ENCODE measurements at places on chromosomes 7 and 10.

GRCh38 chr7:295155-296154 is 5.5 kb downstream of the FOXL3 start:
- H3K36me3 ChIP-seq, result no peaks in the 10 kb centered on the region
- no peak overlapping the region for H3K4me3 ChIP-seq
- H3K27me3 ChIP-seq, result peaks cover 33% of the 10 kb centered on the region
- DNase-seq, result no peak

DNA sequence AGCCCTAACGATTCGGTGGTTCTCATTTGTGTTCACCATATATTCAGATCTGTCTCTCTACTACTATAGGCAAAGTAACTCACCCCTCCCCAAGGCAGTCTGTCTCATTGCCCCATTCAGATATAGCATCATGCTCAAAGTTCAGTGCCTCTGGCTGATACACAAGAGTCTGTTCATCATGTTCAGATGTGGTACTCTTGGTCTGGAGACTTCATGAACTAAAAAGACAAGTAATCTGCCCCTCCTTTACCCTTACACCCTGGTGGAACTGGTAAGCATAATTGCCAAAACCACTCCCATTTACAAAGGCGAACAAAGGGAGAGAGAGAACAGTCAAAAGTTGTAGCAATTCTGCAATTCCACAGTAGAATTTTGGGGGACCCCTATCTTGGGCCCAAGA is 29.9 kb downstream of the UMAD1 start:
- H3K36me3 ChIP-seq, result no peaks in the 10 kb centered on the region
- H3K4me3 ChIP-seq, result no peak overlapping the region
- no peak overlapping the region for H3K27ac ChIP-seq
- H3K4me1 ChIP-seq, result no peaks in the 10 kb centered on the region
- no peak for DNase-seq

- no peaks in the 10 kb centered on the region for H3K36me3 ChIP-seq
- no peak overlapping the region for H3K27ac ChIP-seq
- H3K4me3 ChIP-seq, result no peak overlapping the region
- H3K27me3 ChIP-seq, result no peaks in the 10 kb centered on the region
Observed at GRCh38 chr7:79555571-79555970, 102.1 kb upstream of the MAGI2 start.

- no peak overlapping the region for H3K27ac ChIP-seq
- H3K4me1 ChIP-seq, result no peaks in the 10 kb centered on the region
Observed at GRCh38 chr10:10520491-10521385, 496.9 kb upstream of the CELF2 start.

DNA sequence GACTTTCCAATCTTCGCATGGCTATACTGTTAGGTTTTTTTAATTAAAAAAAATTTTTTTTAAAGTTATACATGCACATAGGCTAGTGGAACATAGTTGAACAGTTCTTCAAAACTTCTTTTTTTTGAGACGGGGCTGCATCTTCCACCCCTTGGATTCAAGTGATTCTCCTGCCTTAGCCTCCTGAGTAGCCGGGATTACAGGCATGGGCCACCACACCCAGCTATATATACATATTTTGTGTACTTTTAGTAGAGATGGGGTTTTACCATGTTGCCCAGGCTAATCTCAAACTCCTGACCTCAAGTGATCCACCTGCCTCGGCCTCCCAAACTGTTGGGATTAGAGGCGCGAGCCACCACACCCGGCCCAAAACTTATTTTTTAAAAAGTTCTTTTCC is 17.3 kb downstream of the ZNF777 start:
- H3K27ac ChIP-seq, result no peak overlapping the region
- no peak overlapping the region for H3K4me3 ChIP-seq
- H3K27me3 ChIP-seq, result no peaks in the 10 kb centered on the region
- no peak for DNase-seq
- H3K36me3 ChIP-seq, result peaks cover 26% of the 10 kb centered on the region

DNA sequence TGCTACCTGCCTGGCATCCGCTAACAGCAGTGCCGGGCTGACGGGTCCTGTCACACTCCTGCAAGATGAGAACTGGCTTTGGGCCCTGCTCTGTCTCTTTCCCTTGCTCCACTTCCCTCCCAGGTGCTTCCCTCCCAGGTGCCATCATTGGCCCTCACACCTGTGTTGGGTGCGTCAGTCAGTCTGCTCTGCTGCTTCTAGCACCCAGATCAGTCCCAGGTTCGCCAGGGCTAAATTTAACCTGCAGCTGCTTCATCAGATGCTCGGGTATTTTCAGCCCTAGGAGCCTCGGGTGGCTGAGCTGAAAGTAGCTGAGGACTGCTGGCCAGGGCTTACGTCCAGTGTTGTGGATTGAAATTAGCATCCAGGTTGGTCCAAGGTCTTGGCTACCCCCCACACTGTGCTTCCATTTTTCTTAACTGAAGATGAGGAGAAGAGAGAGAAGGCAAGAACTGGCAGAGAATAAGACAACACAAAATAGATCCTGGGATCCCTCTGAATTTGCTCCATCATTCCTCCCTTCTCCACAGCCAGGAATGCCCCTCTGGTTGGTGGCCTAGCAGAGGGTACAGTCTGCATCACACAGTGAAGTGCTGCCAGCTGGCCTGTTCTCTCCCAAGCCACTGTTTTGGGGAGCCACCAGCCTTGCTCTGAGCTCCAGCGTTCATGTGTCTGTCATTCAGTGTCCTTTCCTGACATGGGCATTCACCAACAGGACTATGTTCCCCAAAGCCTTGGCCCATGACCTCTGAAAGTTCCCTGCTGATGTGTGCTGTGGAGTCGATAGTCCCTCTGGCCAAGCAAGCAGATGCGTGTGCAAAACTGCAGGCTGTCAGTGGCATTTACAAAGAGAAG is 65.9 kb upstream of the SYPL1 start:
- H3K4me1 ChIP-seq, result peaks cover 3% of the 10 kb centered on the region
- no peak for DNase-seq
- H3K4me3 ChIP-seq, result no peak overlapping the region

DNA sequence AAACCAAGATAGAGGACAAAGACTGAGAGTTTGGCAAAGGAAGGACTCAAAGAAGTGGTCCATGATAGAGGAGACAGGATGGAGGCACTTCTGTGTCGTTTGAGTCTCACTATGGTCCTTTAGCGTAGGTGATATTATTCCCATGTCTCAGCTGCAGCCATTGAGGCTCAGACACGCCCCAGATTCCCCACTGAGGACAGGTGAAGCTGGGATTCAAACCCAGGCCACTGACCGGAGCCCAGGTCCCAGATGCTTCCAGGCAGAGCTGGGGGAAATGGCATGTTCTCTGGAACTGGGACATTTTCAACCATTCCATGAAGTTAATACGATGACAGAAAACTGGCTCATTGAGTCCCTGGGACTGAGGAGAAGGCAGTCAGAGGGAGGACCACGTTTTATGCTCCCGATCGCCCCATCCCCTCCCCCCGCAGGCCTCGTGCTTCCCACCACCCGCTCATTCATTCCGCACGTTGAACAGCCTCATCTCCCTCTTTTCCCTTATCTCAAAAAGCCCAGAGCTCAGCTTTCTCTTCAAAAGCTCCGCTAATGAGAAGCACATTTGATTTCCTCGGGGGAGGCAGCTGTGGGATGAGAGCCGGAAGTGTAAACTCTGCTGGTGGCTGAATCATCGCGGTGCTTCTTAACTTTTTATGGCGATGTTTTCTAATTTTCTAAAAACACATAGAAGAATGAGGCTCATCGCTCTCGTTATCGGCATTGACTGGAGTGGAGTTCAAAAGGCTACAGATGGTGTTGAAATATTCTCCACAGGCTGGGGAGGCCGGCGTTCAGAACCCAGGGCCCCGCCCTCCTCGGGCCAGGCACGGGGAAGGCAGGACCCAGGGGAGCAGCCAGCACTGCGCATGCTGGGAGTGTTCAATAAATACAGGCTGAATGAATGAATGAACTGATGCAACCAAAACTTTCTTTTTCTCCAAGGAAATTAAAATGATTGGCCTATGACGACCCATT is 64.0 kb downstream of the OAT start:
- H3K4me3 ChIP-seq, result peak overlapping the region; percentile 10
- H3K36me3 ChIP-seq, result no peaks in the 10 kb centered on the region
- no peaks in the 10 kb centered on the region for H3K27me3 ChIP-seq
- H3K4me1 ChIP-seq, result peaks cover 25% of the 10 kb centered on the region
- no peak for DNase-seq
- H3K27ac ChIP-seq, result no peak overlapping the region

GRCh38 chr10:71857934-71858890 is 7.2 kb upstream of the PSAP start:
- no peak overlapping the region for H3K4me3 ChIP-seq
- no peaks in the 10 kb centered on the region for H3K27me3 ChIP-seq
- H3K27ac ChIP-seq, result no peak overlapping the region

GRCh38 chr10:74988832-74989561 is 122.5 kb upstream of the SAMD8 start:
- H3K27ac ChIP-seq, result peak overlapping the region; percentile 17
- no peaks in the 10 kb centered on the region for H3K27me3 ChIP-seq
- peaks cover 5% of the 10 kb centered on the region for H3K4me1 ChIP-seq
- H3K36me3 ChIP-seq, result peaks cover 10% of the 10 kb centered on the region

- H3K27ac ChIP-seq, result no peak overlapping the region
- H3K27me3 ChIP-seq, result peaks cover 26% of the 10 kb centered on the region
- DNase-seq, result peak; percentile 17
- no peak overlapping the region for H3K4me3 ChIP-seq
- peaks cover 11% of the 10 kb centered on the region for H3K4me1 ChIP-seq
- no peaks in the 10 kb centered on the region for H3K36me3 ChIP-seq
Observed at GRCh38 chr7:151174246-151175046, 7.0 kb upstream of the GBX1 start.

GRCh38 chr7:155003092-155003375 is at the start of gene PAXIP1:
Gene PAXIP1 (minus strand): TSS chr7:155003124. CDS start chr7:155002929, 195 bp downstream.
- H3K27ac ChIP-seq, result peak within 1 kb of the TSS; percentile 90
- peak; percentile 69 for DNase-seq
- no peaks in the 10 kb centered on the region for H3K27me3 ChIP-seq
- peak within 1 kb of the TSS; percentile 82 for H3K4me3 ChIP-seq

DNA sequence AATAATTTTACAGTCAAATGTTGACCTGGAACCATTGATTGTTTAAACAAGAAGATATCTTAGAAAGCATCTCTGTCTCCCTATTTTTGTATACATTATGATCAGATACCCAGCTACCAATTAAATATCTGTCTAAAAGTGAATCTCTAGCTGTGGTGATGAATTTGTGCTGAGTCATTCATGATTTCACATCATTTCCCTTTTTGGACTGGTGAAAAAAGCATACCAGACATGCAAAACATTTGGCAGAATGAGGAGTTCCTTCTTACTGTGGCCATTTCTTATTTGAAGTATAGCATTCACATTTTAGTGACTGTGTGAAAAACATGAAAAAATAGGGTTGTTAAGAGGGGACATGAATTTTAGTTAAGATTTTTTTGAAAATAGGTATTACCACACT is 98.0 kb upstream of the GATA3 start:
- no peak overlapping the region for H3K4me3 ChIP-seq
- H3K27me3 ChIP-seq, result no peaks in the 10 kb centered on the region
- no peaks in the 10 kb centered on the region for H3K4me1 ChIP-seq
- DNase-seq, result no peak

Data from spinal cord (tissue), 10 donors.